Activated CD8-positive, alpha-beta memory T cell treated with anti-CD3 and anti-CD28 coated beads for 1 hour (primary cell): ENCODE measurements at places on chromosomes 2 and 18.

GRCh38 chr2:28336264-28336980 is 56.2 kb upstream of the FOSL2 start:
- DNase-seq: no peak

- no peak for DNase-seq
Measured at GRCh38 chr2:144358374-144358964, 161.4 kb downstream of the ZEB2 start.

DNA sequence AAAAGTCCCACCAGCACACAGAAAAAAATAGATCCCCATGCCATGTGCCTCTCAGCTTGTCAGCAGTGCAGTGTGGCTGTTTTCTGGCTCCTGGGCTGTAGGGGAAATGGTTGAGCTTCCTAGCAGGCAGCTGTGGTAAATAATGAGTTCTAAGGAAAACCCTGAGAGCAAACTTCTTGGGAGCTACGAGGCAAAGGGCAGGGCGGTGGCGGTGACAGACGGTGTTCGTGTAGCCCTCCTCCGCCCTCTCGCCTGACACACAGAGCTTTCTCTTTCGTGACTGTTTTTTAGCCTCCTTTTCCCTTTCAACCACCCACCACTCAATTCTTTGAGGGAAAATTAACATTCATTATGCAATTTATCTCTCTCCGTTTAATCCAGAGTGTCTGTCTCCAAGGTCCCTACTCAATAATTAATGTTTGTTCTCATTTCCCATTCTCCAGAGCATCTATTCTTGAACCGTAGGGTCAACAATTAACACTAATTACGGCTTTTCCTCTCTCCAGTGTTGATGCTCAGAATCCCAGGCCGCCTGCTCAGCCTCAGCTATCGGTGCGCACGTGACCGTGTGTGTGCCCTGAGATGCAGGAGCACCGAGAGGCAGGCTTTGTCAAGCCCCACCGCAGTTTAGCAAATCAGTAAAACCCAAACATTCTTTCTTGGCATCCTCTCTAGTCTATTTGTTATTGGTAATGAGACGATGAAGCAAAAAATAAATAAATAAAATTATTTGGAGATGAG is 50.1 kb downstream of the KIAA2012 start:
- DNase-seq: no peak

DNA sequence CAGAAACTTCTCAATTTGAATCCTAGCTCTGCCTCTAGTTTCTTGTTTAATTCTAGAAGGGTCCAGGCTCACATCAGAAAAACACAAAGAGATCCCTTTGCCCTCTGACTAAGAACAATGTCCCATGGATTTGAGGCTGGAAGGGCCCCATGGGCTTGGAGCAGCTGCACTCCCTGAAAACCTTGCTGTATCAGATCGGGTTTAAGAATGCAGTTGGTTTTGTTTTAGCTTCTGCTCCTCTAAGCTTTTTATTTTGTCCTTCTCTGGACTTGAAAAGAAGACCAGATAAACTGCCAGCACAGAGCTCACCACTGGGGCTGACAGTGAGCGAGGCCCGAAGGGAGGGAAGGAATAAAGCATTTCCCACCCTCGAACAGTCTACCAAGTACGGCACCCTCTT is 69.2 kb upstream of the WIPF1 start:
- DNase-seq: no peak

GRCh38 chr2:101432411-101433181 is 42.3 kb downstream of the RFX8 start:
- no peak for DNase-seq

DNA sequence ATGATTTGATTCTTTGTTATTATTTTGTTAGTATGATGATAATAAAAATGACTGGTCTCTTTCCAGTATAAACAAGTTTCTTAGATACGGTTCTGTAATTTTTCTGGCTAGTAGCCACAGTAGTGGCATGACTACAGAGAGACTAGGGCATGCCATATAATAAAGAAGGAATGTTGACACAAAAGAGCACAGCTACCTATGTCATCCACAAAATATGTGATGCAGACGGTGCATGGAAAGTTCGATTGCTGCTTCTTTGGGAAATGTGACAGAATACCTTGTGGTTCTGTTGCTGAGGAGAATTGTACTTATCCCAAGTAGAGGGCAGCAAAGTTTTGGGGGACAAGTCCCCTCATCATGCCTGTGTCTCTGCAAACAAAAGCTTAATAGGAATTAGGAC is 26.1 kb upstream of the SETBP1 start:
- no peak for DNase-seq

DNA sequence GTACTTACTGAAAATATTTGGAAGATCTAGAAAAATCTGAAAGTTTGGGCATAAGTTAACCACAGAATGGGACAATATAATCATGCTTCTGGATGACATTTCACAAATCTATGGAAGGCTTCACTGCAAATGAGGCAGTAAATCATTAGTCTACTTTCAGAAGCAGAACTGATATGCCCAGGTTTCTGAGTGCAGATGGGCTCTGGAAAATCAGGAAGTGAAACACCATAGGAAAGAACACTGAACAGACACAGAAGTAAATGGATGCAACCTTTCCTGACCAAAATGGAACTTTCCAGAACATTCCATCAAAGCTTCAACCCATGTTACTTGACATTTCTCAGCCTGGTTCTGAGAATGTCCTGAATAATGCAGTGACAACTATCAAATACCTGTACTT is 55.1 kb downstream of the KCNG3 start:
- no peak for DNase-seq

DNA sequence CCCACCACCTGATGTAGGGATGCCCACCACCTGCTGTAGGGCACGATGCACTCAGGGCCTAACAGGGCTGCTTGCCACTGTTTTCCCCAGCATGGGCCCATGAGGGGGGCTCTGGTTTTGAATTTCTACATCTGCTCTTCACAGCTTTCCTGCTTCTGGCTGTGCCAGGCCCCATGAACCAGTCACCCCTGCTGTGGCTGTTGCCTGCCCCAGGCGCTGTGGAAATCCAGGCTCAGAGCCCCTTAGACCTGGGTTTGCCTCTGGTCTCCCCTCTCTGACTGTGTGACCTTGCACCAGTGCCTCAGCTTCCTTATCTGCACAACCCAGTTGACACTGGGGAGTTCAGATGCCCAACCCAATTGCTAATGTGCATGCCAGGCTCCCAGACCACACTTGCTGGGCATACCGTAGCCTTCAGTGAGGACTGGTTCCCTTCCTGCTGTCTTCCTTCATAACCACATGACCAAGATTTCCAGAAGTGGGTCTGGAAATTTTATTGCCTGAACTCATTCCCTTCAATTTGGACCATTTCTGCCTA is 6.0 kb upstream of the MLPH start:
- DNase-seq: no peak

DNA sequence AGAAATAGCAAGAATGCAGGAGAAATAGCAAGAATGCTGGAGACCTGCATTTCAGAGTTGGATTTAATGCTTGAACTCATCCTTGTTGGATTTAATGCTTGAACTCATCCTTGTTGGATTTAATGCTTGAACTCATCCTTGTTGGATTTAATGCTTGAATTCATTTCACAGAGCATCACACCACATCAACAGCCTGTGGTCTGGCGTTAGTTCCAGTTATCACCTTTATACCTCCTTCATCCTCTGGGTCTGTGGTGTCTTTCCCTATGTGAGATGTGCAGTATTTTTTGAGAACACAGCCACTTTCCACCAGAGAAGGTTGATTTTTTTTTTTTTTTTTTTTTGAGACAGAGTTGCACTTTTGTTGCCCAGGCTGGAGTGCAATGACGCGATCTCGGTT is 546.4 kb upstream of the SOX11 start:
- no peak for DNase-seq

DNA sequence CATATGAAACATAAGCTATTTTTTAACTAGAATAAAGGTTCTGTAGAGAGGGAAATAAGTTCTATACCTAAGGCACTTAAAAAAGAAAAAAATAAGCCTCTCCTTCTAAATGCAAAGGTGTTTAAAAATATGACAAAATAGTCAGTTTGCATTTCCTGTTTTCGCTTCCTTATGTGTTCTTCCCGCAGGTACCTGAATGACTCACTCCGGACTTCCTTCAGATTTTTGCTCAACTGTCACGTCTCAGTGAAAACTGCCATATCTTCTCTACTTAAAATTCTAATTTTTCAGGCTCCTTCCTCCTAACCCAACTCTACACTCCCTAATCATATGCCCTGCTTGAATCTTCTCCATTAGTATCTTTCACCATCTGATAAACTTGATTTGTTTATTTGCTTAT is 1333.1 kb downstream of the LRP1B start:
- DNase-seq: no peak

DNA sequence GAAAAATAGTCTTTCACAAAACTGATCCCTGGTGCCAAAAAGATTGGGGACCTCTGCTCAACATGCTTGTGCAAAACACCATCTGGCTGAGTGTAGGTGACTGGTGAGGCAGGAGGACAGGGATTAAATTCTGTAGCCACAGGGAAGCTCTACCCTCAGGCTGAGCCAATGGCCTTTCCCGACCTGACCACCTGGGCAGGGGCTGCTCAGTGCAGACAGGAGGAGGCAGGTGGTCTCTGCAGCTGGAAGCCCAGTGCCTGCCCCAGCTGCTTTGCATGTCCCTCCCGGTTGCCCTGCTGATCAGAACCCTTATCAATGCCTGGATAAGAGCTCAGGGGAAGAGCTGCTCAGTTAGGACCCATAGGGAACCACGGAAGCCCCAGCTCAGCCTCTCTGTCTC is 235.3 kb downstream of the ANKRD36 start:
- DNase-seq: no peak

- no peak for DNase-seq
Measured at GRCh38 chr2:130911482-130911881, 74.8 kb downstream of the ARHGEF4 start.

- DNase-seq: no peak
Measured at GRCh38 chr2:85119900-85120299, 13.3 kb upstream of the TCF7L1 start.

DNA sequence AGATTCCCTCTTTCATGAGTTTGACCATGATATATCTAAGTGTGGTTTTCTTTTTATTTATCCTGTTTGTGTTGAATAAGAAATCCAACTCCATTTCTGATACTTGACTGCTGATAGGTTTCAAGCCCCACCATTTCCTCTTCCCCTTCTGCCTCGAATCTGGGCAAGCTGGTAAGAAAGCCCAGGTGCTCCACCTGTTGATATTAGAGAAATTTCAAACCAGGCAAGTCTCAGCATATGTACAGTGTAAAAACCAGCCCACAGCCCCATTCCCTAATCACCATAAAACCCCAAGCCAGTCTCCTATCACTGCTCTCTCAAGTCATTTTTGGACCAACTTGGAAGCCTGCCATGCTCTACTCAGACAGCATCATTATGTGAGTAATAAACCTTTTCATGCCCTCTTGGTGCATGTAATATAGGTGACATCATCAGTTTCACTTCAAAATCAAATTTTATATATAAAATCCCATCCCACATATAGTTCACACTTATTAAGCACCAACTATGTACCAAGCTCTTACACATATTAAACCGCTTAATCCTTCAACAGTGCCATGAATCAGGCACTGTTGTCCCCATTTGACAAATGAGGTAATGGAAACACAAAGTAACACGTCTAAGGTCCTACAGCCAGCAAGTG is 46.6 kb downstream of the SMAD2 start:
- DNase-seq: no peak

DNA sequence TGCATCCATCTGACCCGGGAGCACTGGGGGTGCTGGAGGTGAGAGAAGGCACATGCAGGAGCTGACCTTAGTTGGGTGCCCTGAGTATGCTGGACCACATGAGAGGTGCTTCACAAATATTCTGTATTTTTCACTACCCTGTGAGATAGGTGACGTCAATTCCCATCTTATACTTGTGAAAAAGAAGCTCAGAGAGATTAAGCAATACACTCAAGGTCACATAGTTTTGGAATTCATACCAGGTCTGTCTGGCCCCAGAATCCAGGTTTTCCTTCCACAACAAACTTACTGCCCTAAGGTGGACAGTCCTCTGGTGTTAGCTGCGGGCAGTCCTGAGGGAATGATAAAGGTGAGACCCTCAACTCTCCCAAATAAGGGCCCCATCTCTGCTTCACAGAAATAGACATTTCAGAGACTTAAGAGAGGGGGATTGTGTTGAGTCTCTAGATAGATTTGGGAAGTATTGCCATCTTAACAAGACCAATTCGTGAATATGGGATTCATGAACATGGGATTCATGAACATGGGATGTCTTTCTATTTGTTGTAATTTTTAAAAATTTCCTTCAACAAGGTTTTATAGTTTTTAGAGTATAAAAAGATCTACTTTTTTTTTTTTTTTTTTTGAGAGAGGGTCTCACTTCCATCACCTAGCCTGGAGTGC is 64.0 kb upstream of the SMAD7 start:
- DNase-seq: no peak

GRCh38 chr18:23487738-23488570 is 15.4 kb upstream of the RMC1 start:
- DNase-seq: peak; percentile 21

GRCh38 chr2:103445347-103445746 is 683.5 kb downstream of the TMEM182 start:
- no peak for DNase-seq

- no peak for DNase-seq
Measured at GRCh38 chr18:12031846-12032245, 50.5 kb downstream of the IMPA2 start.

DNA sequence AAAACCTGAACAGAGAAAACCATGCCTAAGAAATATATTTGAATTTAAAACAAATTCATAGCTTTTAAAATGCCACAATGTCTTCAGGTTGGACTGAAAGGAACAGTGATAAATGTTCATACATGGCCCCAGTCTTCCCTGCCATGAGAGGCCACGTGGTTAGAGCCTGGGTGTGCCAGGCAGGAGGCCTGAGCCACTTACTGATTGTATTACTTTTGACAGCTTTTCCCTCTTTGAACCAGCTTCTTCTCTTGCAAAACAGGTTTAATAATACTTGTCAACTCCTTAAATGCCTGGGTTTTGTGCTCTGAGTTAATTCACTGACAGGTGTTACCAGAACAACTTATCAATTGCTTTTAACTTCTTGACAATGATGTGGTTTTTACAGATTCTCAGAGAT is 27.0 kb downstream of the RBKS start:
- DNase-seq: no peak

- peak; percentile 22 for DNase-seq
Measured at GRCh38 chr2:239369631-239370161, 31.1 kb downstream of the HDAC4 start.

- no peak for DNase-seq
Measured at GRCh38 chr2:62034715-62035114, 129.2 kb downstream of the COMMD1 start.

- no peak for DNase-seq
Measured at GRCh38 chr18:76412818-76413565, 82.0 kb downstream of the ZNF516 start.

DNA sequence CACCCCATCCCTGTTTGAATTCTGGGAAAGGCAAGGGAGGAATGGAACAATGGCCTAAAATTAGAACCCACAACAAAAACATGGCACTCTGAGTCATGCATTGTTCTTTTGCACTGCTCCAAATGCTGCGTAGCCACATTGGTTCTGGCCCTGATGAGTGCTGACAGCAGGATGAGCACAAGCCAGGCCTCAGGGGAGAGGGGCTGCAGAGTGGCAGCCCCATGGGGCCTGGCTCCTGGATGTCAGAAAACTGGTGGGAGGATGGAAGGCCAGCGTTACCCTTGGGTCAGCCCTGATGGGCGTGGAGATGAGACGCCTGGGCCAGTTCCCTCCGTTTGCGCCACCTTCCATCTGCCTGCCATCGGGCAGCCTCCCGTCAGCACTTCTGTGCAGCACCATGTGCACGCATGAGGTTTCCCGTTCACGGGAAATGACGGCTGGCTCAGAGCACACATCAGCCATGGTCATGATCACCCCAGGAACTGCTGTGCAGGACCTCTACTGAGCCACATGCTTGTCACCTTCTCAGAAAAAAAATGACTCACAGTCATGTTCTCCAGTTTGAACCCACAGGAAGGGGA is 65.6 kb downstream of the CYP26B1 start:
- DNase-seq: no peak

- DNase-seq: no peak
Measured at GRCh38 chr18:62282188-62282629, 42.9 kb upstream of the TNFRSF11A start.
